ENCODE measurements at places on chromosomes 7 and 10.

DNA sequence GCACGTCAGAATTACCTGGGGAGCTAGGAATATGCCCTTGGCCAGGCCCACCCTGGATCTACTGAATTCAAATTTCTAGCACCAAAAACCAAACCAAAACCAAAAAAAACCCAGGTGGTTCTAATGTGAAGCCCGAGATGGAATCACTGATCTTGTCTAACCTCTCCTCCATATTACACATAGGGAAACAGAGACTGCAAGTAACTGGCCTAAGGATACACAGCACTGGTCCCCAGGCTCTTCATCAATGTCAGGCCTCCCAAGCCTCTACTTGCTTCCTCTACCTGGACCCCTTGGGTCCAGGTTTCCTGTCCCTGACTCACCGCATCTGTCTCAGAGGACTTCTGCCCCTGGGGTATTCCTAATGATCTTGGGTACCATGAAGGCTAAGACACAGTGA is 30.7 kb downstream of the ZCCHC24 start:
- no peak for DNase-seq

DNA sequence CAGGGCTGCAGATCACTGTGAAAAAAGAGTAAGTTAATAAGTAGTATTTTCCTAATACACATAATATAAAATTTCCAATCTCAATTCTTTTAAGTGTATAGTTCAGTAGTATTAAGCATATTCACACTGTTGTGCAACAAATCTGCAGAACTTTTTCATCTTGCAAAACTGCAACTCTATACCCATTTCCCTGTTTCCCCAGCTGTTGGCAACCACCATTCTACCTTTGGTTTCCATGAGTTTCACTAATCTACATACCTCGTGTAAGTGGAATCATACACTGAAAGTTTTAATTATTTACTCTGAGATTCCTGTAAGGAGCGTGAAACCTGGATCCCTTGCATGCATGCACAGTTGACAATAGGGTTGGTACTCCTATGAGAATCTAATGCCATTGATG is 155.4 kb downstream of the ZPBP start:
- no peak for DNase-seq

- DNase-seq, result no peak
Measured at GRCh38 chr7:37424995-37425394, 23.7 kb downstream of the ELMO1 start.

DNA sequence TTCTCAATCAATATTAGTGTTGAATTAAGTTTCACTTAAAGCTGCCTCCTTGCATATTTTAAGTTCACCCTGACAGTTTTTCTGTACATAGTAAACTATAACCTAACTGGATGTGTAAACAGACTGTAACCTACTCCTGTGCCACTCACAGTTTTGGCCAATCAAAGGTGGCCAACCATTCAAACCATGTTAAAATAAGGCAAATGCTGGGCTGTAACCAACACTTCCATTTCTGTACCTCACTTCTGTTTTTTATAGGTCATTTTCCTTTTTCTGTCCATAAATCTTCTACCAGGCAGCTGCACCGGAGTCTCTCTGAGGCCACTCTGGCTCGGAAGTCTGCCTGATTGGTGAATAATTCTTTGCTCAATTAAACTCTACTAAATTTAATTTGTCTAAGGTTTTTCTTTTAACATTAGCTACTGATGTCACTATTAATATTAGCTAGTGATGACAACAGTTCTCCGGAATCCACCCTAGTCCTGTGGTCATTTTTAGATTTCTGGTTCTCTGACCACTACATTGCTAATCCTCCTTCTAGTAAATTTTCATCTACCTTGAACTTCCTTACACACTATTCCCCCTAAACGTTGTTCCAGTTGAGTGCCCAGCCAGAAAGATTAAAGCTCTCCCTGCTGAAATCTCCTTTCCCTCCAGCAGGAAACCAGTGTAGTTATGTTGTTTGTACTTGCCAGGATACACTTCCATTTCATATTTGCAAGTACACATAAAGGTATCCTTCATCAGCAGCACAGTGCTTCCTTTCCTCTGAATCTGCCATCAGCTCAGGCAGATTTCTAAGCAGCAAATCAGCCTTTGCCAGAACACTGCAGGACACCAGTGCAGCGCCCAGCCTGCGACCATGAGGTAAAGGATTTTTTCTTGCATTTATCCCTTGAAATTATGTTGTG is 18.6 kb upstream of the IFIT2 start:
- no peak for DNase-seq

- no peak for DNase-seq
Measured at GRCh38 chr10:79943871-79944270, 5.0 kb downstream of the SFTPD start.

- DNase-seq, result peak; percentile 3
Measured at GRCh38 chr7:94907811-94908322, 473 bp downstream of the PPP1R9A start.

GRCh38 chr10:44424298-44424697 is 39.4 kb upstream of the CXCL12 start:
- no peak for DNase-seq

All from Calu3 (cell line).